Kasumi-1 (cell line): ENCODE measurements at places on chromosomes 7 and 10.

- no peak for DNase-seq
Observed at GRCh38 chr10:69241575-69241974, 21.4 kb downstream of the HKDC1 start.

DNA sequence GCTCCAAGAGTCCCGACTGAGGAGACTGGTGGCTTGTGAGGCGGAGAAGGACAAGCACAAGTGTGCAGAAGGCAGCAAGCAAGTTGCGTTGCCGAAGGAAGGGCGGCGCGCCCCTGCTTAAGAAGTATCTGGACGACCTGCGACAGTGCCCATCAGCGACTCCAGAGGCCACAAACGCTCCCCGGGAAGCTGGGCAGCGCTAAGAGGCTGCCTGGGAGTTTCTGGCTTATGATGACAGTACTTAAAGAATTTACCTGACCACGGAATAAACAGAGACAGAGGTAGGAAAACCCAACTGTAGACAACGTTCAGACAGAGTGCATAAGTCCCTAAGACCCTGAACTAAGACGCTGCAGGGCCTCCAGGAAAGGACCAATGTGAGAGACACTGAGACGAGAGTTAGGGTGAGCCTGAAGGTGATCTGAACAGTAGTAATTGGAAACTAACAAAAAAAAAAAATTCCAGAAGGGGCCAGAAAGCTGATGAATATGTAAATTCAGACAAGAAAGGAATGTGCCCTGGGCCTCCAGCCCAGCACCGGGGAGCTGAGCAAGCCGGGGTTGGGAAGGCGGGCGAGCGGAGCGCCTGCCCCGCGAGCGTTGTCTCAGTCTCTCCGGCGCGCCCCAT lies 1.0 kb downstream of the OSBPL3 start:
- peak; percentile 65 for DNase-seq

DNA sequence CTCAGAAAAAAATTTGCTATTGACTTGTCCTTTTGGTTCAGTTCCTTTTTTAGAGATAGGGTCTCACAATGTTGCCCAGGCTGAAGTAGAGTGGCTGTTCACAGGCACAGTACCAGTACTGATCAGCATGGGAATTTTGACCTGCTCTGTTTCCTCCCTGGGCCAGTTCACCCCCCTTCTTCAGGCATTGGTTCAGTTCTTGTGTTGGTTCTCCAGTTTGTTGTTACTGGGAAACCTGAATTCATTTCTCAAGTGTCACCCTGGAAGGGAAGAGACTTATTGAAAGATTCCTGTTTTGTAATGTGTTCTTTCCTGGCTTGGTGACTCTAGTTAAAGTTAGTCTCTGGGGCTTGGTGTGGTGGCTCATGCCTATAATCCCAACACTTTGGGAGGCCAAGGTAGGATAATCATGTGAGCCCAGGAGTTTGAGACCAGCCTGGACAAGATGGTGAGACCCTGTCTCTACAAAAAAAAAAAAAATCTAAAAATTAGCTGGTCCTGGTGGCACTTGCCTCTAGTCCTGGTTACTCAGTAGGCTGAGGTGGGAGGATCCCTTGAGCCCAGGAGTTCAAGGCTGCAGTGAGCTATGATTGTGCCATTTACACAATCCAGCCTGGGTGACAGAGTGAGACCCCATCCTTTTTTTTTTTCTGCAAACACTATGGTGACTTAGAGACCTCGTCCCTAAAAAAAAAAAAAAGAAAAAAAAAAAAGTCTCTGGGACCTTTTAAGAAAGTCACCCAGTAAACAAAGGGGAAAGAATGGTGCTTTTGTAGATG lies 52.7 kb downstream of the CNNM2 start:
- DNase-seq = no peak

DNA sequence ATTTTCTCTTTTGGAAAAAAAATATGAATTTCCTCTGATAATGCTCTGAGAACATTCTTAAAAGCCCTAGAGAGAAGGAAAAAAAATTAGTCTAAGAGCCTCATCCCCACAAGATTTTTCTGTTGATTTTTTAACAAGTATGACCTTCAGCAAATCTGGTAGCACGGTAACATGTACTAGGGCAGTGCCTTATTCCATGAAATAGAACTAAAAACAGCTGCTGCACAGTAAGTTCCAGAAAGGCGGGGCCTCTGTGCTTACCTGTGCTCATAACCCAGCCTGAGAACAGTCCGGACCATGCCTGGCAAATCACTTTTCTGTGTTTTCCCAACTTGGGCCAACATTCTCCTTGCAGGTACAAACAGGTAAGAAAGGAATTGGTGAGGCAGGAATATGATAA lies 519.1 kb upstream of the AKR1E2 start:
- no peak for DNase-seq

DNA sequence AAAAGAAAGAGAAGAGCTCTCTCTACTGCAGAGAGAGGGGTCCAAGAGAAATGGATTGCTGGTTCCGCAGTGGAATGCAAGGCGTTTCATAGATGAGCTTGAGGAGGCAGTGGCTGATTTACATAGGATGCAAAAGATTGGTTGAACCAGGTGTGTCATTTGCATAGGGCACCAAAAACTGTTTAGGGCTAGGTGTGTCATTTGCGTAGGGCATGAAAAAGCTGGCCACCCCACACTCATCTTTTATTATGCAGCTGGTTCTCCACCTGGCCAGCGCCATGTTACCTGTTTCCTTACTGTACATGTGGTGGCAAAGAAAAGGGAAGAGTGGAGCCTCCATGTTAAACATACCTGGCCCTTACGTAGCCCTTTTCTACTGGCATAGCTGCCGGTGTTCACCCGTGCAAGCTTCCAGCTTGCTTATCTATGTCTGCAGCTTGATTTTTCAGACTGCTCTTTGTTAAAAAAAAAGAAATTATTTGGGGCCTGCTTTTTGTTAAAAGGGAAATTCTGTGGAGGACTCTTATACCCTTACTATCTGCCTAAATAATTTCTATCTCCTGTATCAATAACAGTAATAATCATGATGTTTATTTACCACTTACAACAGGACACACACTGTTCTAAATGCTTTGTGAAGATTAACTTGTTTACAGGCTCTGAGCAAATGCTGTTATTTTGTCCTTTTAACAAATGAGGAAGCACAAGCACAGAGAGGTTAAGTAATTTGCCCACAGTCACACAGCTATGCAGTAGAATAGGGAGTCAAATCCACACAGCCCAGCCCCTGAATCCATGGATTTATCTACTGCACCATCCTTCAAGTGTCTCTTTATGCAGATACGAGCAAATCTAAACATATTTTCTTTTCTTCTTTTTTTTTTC lies 33.3 kb downstream of the CASP7 start:
- DNase-seq = no peak

DNA sequence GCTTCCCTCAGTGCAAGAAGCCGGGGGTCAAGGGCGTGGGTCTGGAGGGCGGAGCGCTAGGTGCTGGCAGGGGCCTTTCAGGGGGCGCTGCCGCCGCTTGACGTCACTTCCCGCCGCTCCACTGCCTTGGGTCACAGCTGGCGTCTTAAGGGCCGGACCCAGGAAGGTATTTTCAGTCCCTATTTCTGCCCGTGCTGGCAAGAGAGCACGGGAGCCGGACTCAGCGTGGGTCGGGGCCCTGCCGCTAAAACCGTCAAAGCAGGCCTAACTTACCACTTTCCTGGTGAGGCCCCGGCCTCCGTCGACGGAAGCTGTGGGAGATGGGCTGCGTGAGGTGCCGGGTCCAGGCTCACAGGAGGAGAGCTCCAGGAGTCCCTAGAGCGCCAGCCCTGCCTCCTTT lies 12.0 kb downstream of the VAX1 start:
- no peak for DNase-seq

DNA sequence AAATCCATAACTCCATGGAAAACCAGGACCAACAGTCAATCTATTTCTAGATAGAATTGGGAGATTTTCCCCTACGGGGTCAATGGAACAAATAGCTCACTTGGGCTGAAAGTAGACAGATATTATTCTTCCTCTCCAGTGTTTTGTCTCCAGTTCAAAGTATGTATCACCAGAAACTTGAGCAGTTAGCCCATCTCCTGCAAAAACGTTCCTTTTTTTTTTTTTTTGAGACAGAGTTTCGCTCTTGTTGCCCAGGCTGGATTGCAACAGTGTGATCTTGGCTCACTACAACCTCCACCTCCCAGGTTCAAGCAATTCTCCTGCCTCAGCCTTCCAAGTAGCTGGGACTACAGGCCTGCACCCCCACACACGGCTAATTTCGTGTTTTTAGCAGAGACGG lies 390.0 kb upstream of the AUTS2 start:
- DNase-seq = no peak

DNA sequence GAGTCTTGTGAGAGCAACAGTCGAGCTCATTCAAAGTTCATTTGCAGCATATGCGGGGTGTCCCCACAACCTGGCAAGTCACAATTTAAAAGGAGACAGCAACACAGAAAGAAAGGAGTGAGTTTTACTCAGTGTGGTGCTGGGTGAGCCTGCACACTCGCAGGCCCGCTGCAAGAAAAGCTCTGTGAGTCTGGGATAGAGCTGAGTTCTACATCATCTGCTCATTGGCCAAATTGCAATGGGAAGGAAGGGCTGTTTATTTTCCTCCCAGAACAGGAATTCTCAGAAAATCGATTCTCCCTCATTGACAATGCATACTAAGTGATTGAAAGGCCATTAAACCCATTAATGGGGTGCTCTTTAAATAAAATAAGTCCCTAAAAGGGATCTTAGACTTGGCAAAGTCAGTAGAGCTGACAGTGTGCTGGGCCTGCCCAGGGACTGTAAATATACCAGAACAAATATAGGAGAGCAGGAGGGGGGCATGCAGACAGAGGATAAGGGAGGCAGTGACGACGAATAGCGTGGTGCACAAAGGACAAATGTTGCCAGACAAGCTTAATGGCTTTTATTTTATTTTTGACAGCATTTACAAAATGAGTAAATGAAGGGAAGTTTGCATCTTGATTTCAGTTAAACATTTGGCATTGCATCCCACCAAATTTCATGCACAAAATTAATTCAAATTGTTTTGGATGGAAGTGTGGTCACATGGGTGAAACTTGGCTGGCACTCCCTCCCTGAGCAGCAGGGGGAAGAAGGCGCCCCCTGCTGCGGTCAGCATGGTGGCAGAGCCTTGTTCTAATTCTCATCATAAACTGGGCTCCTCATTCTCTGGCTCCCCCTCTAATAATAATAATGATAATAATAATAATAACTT lies 215.7 kb downstream of the SNX10 start:
- DNase-seq = no peak
